ENCODE measurements at places on chromosomes 11 and 22.

DNA sequence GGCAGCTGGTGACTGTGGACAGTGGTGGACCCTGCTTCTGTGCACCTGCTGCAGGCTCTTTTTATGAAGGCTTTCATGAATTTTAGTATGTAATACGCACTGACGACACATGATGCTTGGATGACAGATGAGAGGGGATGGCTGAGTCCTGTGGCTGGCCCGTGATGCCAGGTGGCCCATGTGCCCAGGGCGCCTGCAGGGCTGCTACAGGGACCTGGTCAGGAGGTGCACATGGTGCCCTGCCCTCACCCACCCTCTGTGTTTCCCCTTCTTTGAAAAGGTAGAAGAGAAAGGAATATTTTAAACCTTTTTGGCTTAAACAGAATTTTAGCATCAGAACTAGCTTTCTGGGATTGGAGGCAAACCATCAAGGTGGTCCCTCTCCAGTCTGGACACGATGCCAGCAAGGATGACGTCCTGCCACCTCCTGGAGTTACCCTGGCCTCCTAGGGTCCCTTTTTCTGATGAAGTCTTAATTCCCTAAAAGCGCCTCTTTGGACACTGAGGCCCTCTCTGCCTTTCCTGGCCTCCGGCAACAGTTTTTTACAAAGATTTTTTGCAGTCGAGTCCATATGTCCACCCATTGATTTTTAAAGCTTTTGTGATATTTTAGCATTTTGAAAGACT lies 5.4 kb upstream of the RANBP1 start:
- DNase-seq = no peak

GRCh38 chr22:19043121-19044085 lies 78.8 kb downstream of the DGCR2 start:
- no peak for DNase-seq

- DNase-seq = no peak
Observed at GRCh38 chr11:125960771-125961170, 14.9 kb downstream of the VSIG10L2 start.

- no peak for DNase-seq
Observed at GRCh38 chr11:67289651-67290479, 762 bp downstream of the ANKRD13D start.

DNA sequence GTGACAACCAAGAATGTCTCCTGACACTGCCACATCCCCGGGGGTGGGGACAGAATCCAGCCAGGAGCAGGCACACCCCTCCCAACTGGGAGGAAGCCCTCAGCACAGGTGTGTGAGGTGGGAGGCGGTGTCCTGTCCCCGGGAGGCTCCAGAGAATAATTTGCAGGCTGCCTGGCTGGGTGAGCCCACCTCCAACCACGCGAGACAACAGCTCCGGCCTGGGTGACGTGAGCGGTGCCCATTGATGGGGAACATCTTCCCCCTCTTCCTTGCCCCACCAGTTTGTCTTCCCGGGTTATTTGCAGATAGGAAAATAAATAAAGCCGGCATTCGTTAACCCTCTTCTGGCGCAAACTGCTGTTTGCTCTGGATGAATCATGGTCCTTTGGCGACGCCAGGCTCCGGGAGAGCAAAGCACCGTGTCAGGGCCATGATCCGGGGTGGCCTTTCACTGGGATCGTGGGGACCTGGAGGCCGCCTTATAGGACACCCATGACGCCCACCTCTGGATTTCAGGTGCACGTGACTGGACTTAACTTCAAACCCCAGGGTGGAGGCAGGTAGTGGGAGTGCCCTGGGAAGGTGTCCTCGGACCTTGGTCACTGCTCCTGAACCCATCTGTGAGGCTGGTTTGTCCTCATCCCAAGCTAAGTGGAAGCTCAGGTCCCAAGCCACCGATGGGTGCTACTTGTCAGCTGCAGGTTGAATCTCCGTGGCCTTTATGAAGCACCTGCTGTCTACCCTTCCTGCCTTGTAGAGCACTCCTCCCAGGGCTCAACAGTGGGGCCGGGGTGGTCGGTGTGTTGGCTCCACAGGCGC lies 13.9 kb downstream of the CCND1 start:
- no peak for DNase-seq

DNA sequence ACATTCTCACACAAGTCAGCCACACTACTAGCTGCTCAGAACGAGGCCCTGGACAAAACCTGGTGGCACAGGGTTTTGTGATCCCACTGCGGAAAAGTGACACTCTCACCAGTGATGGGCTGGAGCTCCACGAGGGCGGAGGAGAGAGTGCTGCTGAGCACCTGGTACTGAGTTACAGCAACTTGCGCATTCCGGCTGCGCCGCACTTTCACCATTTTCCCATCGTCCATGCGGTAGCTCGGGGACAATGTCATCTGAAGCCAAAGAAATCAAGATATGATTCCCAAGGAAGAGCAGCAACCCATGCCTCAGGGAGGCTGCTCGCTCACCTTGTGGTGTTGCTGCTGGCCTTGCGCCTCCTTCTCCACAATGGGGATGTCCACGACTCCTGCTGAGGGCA lies 6.1 kb downstream of the RPUSD4 start:
- DNase-seq = no peak

DNA sequence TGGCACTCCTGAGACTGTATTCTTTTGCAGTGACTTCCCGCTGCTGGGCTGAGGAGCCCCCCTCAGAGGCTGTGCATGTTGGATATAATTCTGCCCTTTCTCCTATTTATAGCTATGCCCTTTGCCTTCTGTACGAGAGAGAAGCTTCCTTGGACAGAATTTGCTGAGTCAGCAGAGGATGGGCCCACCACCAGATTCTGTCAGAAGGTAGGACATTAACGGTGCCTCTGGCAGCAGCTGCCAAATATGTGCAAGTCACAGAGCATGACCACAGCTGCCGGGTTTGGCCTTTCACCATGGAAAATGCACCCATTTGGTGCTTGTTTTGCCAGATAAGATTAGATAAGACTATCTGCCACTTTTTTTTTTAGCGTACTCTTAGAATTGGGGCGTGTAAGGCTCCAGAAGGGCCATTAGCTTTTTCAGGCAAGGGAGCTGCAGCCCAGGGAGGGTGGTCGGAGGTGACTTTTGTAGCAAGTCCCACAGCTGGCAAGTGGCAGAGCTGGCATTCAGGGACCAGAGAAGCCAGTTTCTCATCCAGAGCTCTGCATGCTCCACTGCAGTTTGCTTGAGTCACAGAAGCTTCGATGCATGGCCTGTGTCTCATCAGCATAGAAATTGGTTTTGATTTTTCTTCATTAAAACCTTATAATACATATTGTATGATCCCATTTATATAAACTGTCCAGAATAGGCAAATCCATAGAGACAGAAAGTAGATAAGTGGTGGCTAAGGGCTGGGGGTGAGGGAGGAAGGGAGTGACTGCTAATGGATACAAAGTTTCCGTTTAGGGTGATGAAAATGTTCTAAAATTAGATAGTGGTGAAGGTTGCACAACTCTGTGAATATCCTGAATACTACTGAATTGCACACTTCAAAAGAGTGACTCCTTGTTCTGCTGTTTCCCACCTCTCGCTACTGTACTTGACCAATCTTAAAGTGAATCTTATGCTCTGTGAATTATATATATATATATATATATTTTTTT lies 15.8 kb downstream of the UPB1 start:
- no peak for DNase-seq

GRCh38 chr11:119860561-119861094 lies 131.6 kb upstream of the NECTIN1 start:
- no peak for DNase-seq

- no peak for DNase-seq
Observed at GRCh38 chr11:20274031-20274430, 89.5 kb upstream of the HTATIP2 start.

DNA sequence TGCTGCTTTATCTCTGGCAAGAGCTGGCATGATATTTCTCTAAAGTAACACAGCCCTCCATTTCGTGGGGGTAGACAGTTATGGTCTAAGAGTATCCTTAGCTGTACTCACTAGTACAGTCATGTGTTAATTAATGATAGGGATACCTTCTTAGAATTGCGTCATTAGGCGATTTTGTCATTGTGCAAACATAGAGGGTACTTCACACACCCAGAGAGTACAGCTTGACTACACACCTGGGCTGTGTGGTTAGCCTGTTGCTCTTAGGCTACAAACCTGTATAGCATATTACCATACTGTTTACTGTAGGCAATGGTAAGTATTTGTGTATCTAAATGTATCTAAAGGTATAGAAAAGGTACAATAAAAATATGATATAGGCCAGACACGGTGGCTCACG lies 17.0 kb downstream of the XRCC6 start:
- DNase-seq = no peak

DNA sequence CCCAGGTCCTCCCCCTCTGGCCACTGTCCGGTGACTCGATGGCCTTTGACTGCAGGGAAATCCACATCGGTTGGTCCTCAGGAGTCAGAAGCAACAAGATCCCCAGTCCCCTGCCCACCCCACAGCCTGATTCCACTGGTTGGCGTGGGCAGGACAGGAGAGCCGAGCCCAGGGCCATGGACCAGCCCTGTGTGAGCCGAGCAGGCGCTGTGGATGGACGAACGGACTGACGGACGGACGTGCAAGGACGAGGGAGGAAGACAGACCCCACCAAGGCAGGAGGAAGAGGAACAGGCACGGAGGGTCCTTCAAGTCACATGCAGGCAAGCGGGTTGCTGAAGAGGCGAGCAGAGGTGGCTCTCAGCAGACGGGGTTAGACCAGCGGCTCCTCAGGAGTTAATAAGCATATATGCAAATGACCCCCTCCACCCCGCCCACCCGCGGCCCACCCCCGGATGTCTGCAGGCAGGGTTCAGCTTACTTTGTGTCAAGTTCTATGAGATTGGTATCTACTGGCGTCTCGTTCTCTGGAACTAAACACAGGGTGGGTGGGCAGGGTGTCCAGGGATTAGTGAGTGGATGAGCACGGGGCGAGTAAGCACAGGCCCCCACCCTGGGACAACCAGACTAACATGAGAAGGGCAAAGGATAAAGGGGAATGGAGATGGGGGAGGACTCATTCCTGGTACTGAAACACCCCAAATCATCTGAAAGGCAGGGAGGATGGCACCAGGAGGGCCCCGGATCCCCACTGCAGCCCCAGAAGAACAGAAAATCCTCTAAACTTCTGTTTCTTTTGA lies 26.8 kb downstream of the TPBGL start:
- no peak for DNase-seq

DNA sequence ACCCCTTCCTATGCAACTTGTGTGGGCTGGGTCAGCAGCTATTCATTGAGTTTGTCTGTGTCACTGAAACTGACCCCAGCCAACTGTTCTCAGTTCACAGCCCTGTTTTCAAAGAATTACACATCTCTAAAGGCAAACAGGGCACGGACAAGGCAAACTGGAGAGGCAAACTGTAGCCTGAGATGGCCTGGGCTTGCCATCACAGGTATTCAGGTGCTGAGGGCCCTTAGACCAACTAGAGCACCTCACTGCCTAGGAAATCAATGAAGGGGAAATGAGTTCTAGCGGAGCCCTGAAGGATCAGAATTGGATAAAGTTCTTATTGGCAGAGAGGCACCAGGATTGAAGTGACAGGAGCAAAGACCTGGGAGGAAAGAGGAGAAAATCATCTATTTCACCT lies 24.0 kb downstream of the PIK3IP1 start:
- no peak for DNase-seq

DNA sequence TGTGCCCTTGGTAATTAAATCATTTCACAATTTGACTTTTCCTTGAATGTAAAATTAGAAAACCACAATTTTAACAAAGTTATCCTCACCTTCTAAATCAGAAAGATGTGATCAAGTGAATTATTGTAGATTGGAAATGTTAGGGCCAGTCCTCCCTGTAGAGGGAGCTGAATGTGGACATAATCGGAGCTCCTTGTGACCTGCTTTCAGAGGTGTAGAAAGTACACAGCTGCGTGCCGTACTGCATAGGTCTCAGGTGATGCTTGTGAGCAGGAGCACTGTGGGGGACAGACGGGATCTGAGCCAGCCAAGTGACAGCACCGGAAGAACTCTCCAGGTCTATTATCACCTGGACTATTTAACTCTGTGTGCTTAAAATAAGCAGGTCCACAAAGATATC lies 338.0 kb downstream of the AASDHPPT start:
- no peak for DNase-seq

GRCh38 chr11:10856689-10857458 lies 979 bp downstream of the ZBED5 start:
- no peak for DNase-seq

DNA sequence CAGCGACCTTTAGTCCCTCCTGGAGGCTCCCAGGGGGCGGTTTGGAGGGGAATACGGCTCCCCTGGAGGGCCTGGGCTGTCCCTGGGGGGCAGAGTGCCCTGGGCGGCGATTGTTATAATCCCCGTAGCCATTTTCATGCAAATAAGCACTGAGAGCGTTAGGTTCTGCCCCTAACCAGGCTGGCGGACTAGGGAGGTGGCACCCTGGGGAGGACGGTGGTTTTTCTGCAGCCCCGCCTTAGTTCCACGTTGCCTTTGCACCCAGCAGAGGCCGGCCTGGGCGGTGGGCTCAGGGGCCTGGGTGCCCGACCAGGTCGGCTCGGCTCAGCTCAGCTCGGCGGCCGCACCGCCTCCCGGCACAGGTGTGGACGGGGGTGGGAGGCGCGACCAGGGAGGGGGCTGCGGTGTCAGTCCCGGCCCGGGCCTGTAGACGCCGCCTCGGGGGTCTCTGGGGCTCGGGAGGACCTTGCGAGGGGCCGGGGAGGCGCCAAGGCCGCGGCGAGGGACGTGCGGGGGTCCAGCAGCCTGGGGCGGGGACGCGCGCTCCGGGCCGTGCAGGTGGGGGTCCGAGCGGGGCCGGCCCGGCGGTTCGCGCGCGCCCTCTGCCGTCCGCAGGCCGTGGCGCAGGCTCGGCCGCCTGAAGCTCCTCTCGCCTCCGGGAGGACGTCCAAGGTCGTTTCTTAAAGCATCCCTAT lies 2.3 kb upstream of the DUSP8 start:
- DNase-seq = no peak

- DNase-seq = no peak
Observed at GRCh38 chr11:2655834-2656622, 43.8 kb downstream of the KCNQ1OT1 start.

DNA sequence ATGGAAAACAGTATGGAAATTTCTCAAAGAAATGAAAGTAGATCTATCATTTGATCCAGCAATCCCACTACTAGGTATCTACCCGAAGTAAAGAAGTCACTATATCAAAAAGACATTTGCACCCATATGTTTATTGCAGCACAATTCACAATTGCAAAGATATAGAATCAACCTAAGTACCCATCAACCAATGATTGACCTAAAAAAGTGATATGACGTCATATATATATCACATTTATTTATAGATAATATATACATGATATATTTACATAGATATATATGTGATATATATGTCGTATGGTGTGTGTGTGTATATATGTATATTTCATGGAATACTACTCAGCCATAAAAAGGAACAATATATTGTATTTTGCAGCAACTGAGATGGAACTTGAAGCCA lies 188.3 kb upstream of the ARHGAP42 start:
- no peak for DNase-seq

DNA sequence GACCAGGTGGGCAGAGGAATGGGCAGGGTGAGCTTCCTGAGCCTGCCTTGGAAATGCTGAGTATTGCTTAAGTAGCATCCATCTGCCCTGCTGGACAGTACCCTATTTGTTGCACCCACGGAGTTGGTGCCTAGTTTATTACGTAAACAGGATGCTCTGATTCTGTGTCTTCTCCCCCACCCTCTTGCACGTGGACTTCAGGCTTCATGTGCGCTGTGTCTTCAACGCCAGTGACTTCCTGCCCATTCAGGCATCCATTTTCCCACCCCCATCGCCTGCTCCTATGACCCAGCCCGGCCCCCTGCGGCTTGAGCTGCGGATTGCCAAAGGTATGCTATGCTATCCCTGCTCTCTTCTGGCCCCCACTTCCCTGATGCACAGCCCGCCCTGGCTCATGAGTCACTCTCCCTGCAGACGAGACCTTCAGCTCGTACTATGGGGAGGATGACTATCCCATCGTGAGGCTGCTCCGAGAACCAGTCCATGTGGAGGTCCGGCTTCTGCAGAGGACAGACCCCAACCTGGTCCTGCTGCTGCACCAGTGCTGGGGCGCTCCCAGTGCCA lies 5.7 kb downstream of the ZP1 start:
- peak; percentile 40 for DNase-seq
